ENCODE measurements at places on chromosomes 7 and 10.

- DNase-seq: no peak
Measured at GRCh38 chr7:120775755-120776154, 82.2 kb downstream of the TSPAN12 start.

DNA sequence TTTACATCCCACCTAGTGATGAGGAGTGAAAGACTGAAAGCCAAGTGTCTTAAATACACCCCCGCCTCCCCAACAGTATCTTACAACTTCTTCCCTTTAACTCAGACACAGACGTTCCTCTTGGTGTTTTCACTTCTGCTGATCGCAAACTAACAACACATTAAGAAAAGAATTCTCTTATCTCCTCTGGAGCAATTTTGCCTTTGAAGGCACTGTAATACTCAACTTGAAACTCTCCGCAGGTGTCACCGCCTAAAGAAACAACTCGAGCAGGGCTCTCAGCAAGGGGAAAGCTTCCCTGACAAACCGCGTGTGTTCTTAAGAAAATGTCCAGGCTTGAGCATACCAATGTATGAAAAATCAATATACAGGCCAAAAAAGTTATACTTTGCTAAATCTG, 452 bp downstream of the SEMA3C start:
- no peak for DNase-seq

DNA sequence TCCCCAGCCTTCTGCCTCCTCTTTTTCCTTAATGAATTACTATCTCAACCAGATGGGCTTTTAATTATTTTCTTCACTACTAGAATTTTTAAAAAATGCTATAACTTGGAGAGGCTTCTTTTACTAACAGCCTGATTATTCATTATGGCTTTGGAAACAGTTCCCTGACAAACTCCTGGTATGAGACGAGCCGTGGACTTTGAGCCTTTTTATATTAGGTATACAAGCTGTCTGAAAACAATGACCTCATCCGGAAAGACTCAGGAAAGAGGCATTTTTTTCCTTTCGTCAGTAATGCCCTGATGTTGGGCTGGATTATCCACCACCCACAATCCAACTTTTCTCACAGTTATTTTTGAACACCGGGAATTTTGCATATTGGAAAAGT, 26.7 kb upstream of the ABLIM1 start:
- no peak for DNase-seq

- no peak for DNase-seq
Measured at GRCh38 chr7:70052691-70053090, 454.4 kb downstream of the AUTS2 start.

DNA sequence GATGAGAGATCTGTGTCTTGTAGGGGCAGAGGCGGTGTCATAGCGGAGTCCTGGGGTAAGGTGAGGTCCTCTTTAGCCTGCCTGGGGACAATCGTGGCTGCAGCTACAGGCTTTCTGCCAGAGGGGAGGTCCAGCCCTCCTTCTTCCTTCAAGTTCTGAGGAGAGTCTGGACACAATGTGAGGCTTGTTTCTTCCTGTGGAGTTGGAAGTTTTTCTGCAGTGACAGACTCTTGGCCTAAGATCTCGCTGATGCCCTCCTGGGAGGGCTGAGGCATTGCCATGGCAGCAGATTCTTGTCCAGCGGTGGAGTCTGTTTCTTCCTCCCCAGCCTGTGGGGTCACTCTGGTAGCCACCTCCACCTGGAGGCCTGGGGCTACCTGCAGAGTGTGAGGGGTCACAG, 4.4 kb downstream of the NACAD start:
- no peak for DNase-seq

DNA sequence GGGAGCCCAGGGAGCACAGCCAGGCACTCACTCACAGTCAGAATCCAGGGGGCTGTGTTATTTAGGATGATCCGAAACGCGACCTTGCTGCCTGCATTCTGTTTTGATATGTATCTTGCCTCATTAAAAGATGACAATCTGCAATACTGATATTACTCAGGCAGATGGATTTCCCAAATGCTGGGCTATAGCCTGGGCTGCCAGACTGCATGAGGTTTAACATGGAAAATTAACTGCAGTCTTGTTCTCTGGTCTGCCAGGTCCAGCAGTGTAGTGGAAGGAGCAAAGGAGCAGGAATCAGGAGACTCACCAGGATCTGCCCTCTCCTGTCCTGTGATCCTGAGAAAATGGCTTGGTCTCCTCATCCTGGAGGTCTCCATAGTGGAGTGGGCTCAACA, 258.1 kb downstream of the PAXIP1 start:
- no peak for DNase-seq

- no peak for DNase-seq
Measured at GRCh38 chr10:114607358-114607998, 50.6 kb downstream of the ABLIM1 start.

- no peak for DNase-seq
Measured at GRCh38 chr10:12628964-12629766, 279.8 kb downstream of the CAMK1D start.

- DNase-seq: no peak
Measured at GRCh38 chr7:45181286-45181960, 23.8 kb downstream of the RAMP3 start.

- DNase-seq: no peak
Measured at GRCh38 chr10:12484941-12485805, 135.8 kb downstream of the CAMK1D start.

GRCh38 chr10:59372543-59372942, 10.2 kb upstream of the FAM13C start:
- no peak for DNase-seq

- DNase-seq: no peak
Measured at GRCh38 chr10:22386503-22386902, 41.2 kb downstream of the SPAG6 start.

- DNase-seq: no peak
Measured at GRCh38 chr7:107213193-107213788, 44.5 kb downstream of the HBP1 start.

GRCh38 chr10:3865565-3865964, 80.6 kb upstream of the KLF6 start:
- no peak for DNase-seq

GRCh38 chr7:56218510-56218909, 102.3 kb upstream of the NUPR2 start:
- no peak for DNase-seq

DNA sequence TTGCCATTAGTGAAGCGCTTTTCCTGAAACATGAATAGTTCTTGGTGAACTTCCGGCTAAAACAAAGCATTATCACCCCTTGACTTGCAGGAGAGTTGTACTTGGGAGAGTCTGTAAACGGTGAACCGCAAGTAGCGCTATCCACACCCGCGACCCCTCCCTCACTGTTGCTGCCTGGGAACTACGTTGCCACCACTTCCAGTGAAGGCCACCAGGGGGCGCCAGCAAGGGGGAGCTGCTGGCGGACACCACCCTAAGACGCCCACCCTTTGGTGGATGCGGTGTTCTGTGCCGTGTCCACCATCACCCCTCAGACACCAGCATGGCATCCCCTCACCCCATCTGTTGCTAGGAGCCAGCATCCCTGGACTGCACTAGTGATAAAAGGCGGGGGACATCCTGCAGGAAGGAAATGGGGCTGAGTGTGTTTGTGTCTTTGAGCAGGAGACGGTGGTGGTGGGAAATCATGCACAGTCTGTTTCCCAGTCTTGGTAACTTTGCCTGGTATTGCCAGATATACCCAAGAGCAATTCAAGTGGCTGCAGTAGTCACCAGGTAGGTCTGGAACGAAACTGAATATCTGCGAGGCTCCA, 298.2 kb downstream of the FRMD4A start:
- DNase-seq: no peak

GRCh38 chr7:27600247-27600646, 62.4 kb downstream of the HIBADH start:
- no peak for DNase-seq

DNA sequence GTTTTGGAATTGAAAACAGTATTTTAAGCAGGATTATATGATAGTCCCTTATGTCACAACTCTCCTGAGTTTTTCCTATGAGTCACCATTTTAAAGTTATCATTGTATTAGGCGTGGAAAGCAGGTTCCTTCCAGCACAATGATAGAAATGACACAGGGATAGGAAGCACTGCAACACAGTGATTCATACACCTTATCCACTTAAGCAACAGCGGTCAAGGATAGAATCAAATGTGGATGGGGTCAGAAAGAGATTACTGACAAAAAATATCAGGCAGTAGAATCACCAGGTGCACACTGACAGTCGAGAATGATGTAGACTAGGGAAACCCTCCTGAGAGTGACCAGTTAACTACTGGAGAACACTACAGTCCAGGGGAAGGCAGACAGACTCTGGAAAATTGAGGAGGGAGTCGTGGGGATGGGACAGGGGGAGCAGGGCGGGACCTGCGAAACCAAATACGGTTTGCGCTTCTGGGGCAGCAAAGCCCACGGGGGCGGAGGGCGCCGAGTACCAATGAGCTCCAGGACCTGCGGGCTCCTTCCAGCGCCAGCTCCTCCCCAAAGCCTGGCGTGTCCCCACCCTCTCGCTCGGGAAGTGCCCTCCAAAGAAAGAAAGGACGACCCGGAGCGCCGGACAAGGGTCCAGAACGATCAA, 479 bp downstream of the PNPLA8 start:
- no peak for DNase-seq

GRCh38 chr10:11757454-11757820, 15.3 kb downstream of the ECHDC3 start:
- DNase-seq: no peak

- DNase-seq: no peak
Measured at GRCh38 chr7:96052860-96053470, 268.9 kb downstream of the SLC25A13 start.

DNA sequence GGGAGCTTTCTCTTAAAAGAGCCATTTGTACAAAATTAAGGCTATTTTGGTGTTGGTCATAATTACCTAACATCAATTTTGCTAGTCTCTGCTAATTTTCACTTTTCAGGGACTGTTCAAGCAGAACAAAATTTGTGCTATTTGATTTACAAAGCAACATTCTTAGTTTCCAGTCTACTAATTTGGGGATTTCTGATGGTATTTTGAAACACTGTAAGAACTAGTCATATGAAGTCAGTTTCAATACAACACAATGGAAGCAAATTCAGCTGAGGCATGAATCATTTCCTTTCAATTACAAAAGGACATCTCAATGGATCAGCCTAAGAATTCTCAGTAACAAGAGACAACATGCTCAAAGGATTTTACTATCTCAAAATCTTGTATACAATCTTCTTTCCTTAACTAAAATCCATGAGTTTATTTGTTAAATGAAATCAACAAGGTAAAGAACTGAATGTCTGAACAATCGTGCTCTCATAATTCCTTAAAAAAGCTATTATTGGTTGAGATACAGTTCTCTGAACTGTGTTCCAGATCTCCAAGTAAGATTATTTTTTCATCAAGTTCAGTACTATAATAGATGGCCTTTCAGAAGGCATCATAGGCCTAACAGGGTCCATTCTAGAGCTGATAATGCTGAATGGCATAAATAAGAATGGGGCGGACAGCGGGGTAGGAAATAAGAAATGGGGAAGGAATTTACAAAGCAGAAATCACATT, 144.6 kb downstream of the NRCAM start:
- no peak for DNase-seq

DNA sequence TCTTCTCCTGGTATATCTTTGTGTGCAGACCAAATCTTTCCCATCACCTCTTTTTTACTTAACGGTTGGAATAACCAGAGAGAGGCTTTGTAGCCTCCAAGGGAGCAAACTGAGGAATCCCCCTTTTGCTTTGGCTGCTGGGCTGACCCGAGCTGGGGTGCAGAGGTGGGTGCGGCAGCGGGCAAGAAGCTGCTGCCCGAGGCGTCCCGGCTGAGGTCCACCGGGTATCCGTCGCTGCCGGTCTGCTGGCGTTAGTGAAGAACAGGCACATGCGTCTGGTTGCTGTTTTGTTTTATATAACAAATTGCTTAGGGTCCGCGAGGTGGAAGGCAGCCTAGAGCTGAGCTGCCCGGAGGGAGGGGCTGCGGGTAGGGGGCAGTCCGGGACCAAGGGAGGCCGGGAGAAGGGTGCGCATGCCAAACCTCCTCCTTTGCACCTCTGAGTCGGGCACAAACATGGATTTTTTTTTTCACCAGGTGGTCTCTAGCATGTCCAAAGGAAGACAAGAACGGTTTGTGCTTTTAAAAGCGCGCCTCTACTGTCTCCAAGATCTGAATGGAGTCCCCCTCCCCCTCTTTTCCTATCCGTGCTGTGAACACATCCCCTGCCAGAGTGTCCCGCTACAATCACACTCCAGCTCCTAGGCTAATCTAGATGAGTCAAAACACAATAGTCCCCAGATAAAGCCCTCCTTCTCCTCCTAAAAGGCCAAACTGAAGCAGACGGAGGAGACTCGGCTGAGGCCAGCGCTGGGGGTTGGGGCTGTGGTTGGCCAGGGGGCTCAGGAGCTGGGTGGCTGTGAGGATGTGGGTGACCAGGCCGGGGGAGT, 6.8 kb upstream of the GATA3 start:
- DNase-seq: no peak

DNA sequence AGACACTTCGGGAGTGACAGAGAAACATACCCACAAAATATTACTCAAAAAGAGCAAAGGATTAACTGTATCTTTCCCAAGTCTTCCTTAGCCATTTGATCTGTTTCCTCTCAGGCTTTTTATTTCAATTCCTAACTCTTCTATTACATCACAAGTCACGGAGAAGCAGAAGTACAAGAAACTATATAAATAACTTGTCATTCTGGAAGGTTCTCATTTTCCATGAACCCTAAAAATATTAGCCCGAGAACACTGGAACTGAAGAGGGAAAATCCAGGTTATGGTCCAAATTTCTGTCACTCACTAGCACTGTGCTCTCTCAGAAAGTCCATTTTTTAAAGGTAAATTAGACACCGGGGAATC, 98.0 kb downstream of the GRB10 start:
- DNase-seq: no peak

DNA sequence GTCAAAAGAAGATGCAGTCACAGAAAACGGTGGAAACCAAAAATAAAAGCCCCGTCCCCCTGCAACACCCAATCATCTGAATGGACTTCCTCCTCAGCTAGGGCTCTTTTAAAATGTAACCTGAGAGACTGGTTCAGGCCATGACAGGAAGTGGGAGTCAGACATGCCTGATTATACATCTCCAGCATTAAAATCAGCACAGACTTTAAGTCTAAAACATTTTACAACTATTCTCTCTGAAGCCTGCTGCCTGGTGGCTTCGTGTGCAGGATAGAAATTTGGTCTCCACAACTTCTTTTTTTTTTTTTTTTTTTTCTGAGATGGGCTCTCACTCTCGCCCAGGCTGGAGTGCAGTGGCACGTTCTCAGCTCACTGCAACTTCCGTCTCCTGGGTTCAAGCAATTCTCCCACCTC, 30.3 kb downstream of the HACD1 start:
- DNase-seq: no peak

- no peak for DNase-seq
Measured at GRCh38 chr7:11228515-11228914, 254.8 kb downstream of the PHF14 start.

DNA sequence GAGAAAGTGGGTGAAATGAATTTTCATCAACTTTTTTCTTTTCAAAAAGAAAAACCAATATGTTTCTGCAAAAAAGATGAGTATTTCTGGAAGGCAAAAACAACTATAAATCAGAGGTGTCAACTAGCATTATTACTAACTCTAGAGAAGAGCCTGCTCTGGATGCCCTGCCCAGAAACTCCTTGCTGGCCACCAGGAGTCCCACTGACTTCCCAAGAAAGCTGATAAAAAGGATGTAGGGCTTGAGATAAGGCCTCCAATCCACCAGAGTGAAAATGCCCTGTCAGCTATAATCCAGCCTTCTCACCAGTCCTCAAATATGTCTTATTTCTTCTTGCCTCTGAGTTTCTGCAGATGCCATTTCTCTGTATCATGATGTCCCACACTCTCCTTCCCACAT, 16.7 kb upstream of the FZD1 start:
- no peak for DNase-seq

GRCh38 chr10:61342858-61343572, 110.2 kb downstream of the TMEM26 start:
- DNase-seq: no peak

- no peak for DNase-seq
Measured at GRCh38 chr7:88291398-88292173, 15.1 kb downstream of the STEAP4 start.
